ENCODE measurements at places on chromosomes 1 and 21.

DNA sequence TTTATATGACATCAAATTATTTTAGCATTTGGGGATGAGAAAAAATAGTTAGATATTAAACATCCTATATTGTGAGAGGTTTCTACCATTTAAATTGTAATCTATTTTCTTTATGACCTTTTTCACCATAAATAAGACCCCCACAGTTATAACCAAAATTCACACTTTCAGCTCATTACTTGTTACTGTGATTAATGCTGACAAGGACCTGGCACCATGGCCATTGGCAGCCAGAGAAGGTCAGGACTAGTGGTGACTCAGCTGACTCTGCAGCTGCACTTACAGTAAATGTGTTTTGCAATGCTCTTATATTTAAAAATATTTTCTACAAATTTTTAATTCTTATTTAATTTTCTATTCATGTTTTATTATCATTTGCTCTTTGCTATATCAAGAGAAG, 133.3 kb upstream of the C1orf105 start:
- peak; percentile 79 for DNase-seq

GRCh38 chr1:31570228-31570627, 6.1 kb upstream of the TINAGL1 start:
- DNase-seq = no peak

- peak; percentile 29 for DNase-seq
These were observed 1.7 kb upstream of the RIPK4 start for GRCh38 chr21:41768437-41769042.

DNA sequence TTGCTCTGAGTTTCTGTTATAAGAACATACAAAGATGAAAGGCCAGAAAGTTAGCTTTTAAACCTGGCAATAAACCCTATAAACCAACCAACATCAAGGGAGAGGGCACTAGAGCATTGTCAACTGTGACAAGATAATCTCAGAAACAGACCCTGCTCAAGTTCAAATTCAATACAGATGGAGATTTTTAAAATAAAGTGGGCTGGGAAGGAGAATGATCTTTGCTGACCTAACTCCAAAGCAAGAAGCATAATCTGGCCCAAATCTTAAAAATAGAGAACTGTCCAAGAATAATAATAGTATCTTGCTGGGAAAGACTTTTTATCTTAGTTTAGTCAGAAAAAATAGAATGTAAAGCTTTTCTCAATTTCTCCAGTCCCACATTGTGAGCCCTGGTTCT, 485.5 kb downstream of the DISC1 start:
- no peak for DNase-seq

DNA sequence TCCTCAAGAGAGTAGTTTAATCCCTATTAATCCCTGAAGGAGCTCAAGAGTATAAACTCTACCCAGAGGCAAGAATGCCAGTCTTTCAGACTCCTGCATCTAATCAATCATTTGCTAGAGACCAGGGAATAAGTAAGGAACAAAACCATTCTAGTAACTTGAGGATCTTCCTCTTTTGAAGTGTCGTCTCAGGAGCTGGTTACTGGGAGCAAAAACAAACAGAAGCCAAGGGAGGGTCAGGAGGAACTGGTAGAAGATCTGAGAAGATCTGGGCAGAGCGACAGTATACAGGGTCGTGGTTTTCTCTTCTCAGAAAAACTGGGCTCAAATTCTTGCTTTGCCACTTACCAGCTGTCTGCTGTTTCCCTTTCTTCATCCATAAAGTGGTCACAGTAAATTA, 69.3 kb downstream of the RPS6KA1 start:
- DNase-seq = no peak

GRCh38 chr1:112803906-112804762, 89.0 kb upstream of the PPM1J start:
- DNase-seq = peak; percentile 71

DNA sequence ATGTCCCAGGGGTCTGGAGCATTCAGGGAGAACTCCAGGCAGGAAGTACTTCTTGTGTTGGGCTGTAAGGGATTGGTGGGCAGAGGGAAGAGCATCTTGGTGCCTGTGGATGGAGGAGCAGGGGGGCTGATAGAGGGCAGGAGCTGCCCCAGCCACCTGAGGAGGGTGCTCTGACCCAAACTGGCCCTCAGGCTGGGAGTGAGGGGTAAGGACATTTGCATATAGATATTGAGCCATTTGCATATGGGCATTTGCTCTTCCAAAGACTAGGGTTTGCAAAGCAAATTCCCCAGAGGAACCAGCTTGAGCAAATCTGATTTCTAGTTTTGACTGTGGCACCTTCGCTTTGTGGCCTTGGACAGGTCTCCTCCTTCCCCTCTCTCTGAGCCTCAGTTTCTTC, 18.2 kb downstream of the ZNF362 start:
- DNase-seq = no peak

DNA sequence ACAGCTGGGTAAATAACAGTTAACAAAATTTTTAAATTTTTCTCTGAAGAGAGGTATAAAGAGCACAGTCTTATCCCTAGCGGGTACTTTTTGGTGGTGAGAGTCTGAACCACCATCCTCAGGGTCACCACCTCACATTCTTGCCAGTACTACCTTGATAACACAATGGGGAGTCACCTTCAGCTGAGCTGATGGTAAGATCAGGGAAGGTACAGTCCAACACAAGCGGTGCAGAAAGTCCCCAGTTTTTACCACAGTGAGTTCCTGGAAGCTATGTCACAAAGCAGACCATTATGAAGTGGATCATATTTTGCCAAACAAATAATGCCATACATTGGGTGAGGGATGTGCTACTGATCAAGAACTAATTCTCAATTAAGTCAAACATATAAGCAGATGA, 176.9 kb downstream of the FASLG start:
- no peak for DNase-seq

DNA sequence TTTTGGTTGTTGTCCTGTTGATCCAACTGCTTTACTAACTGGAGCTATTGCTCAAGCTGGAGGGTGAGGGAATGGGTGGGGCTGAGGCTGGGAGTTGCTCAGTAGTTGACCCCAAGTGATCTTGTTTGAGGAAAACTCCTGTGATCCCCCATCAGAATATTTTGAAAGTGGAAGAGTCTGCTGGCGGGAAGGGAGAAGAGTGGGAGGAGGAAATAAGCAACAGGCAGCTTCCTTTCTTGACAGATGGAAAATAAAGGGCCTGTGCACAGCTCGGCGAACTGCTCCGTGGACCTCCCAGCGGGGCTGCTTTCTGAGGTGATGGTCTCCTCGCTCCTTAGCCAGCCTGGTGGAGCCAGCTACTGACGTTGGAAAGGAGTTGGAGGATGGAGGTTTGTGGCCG, 199.1 kb upstream of the LMO4 start:
- DNase-seq = no peak

DNA sequence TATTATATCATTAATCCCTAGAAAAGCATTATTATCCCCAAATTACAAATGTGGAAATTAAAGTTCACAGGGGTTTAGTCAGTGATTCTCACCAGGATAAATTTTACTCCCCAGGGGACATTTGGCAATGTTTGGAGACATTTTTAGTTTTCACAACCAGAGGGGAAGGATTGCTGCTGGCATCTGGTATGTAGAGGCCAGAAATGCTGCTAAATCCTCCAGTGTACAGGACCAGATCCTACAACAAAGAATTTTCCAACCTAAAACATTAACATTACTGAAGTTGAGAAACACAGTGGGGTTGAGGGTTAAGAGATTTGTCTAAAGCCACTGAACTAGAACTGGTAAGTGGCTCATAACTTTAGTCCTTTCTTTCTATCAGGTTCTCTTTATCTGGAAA, 162.0 kb upstream of the SYT6 start:
- no peak for DNase-seq

- peak; percentile 66 for DNase-seq
These were observed 36.9 kb upstream of the EDEM3 start for GRCh38 chr1:184791550-184791900.

GRCh38 chr1:196451103-196451502, 157.1 kb downstream of the KCNT2 start:
- DNase-seq = no peak

GRCh38 chr1:29967261-29967660, 730.9 kb downstream of the PTPRU start:
- DNase-seq = no peak

DNA sequence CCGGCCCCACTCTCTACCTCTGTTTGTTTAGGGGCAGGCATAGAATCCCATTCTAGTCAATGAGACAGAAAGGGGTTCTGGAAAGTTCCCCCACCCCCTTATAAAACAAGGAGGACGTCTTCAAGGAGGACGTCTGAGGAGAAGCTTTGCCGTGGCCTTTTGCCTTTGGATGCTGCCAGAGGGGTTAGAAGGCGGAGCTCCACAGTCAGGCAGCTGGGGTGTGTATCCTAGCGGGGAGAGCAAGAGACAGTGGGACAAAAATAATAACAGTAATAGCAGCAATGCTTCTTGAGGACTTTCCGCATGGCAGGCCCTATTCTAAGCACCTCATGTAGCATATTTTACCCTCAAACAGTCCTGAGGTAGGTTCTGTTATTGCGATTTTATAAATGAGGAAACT, 48.2 kb upstream of the TENT5B start:
- no peak for DNase-seq

DNA sequence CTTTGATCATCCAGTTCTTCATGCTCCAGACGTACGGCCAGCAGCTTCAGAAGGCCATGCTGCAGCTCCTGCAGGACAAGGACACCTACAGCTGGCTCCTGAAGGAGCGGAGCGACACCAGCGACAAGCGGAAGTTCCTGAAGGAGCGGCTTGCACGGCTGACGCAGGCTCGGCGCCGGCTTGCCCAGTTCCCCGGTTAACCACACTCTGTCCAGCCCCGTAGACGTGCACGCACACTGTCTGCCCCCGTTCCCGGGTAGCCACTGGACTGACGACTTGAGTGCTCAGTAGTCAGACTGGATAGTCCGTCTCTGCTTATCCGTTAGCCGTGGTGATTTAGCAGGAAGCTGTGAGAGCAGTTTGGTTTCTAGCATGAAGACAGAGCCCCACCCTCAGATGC, 32.5 kb downstream of the MX1 start:
- DNase-seq = no peak

DNA sequence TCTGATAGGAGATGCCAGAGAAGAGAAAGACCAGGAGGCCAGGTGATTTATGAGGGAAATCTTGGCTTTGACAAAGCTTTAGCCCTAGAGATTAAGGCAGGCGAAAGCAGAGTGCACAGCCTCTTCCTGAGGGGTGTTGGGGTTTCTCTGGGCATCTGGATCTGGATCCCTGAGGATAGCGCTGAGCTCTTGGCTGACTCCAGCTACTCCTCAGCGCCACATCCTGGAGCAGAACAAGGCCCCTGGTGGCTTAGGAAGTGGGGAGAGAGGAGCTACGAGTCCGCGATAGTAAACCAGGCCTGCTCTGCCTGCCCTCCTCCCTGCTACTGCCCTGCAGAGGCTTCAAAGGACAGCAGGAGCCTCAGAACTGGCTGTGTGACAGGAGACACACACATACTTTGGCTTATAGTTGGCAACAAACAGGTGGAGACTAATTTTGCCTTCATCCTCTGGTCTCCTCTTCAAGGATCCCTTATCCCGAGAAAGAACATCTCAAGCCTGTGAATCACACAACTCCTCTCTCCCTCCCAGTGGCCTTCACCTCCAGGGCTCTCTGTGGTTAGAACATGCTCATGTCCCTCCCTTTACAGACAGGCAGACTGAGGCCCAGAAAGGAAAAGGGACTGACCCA, 66.9 kb downstream of the TRABD2B start:
- no peak for DNase-seq

DNA sequence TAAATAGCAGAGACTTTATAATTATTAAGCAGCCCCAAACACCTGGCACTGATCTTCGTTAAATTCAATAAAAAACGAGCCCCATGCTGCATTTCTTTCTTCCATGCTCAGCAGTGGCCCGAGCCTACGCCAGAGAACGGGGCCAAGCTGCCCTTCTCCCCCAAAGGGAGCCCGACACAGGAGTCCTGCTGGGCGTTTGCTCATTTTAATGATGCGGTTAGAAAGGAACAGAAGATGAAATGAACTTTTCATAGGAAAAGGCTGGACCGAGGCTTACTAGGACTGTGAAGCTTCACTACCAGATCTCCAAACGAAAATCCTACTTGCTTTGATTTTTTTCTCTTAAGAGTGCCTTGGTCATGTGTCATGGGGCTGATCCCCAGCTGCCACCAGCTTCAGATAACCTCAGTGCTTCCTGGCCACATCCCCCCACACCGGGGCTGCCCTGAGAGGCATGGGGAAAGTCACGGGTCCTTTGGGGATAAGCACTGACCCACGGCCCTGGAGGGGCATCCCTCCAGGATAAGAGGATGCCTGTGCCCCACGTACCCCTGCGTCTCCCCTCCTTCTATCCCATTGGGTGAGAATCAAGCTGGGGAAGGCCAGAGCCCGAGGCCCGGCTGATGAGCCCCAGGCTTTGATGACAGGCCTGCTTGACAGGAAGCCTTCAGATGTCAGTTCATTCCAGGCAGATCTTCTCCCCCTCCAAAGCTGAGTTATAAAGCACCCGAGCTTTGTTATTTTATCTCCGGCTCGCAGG, 34.2 kb downstream of the PGBD5 start:
- DNase-seq = no peak

DNA sequence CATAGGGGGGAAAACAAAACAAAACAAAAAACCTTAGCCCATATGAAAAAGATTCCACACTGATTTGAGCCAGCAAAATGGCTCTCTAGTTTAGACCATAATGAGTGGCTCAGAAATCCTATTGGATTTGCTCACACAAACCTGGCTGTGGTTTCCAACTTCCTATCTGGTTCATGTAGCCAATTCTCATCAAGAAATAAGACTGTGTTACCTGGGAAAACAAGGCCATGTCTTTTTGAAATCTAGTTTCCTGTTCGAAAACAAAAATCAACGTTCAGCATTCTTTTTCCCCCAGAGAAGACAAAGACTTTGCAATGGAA, 69.2 kb downstream of the TBX15 start:
- DNase-seq = no peak

DNA sequence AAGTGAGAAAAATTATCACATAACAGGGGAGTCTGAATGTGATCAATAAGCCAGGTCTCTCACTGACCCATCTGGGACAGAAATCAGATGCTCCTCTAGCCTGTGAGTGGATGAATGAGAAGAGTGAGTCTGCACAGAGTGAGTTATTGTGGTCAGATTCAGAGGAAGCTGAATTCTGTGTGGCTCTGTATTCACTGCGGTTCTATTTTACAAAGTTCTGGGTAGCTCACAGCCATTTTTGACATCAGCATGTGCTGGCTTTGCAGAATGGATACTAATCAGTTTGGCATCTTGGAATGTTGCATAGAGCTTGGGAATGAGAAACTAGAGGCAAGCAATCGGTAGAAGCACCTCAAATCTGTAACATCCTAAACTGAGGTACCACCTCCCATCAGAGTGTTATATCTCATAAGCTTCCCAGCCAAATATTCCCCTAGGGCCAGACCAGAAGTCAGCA, 3.8 kb downstream of the COLGALT2 start:
- DNase-seq = no peak

DNA sequence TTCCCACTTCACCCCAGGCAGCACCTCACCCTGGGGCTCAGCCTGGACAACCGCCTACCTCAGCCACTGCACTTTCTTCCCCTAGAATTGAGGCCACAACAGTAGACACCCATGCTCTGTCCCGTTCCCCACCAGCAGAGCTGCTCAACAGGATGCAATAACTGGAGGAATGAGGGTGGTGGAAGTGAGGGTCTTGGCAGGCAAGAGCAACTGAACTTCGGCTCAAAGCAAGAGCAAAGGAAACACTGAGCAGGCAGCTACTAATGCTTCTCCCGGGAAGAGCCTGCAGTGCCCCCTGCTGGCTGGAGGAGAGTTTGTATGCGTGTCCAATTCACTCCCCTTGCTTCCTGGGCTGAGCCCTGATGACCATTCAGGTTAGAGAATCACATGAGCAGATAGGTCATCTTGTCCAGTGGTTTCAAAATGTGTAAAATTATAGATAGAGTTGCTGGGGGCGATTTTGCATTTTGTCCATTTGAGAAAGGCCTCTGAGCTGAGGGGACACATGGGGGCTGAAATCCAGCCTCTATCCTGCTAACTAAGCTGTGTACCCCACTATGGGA, 13.9 kb downstream of the NT5C1A start:
- DNase-seq = peak; percentile 73

- DNase-seq = no peak
These were observed 103.1 kb downstream of the FAM78B start for GRCh38 chr1:166063701-166064100.
